Midbrain (tissue), 1 donor: ENCODE measurements at places on chromosomes 4 and X.

- DNase-seq, result peak; percentile 38
Measured at GRCh38 chr4:153204728-153205648, 745 bp downstream of the TRIM2 start.

DNA sequence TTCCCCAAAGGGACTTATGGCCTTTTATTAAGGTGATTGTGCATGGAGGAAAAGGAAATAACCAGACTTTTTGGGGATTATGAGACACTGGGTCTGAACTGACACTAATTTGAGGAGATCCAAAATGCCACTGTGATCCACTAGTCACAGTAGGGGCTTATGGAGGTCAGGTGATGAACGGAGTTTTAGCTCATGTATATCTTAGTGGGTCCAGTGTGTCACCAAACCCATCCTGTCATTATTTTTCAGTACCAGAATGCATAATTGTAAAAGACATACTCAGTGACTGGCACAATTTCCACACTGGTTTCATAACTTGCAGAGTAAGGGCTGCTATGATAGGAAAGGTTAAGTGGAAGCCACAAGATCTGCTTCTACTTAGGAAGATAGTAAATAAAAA lies 131.3 kb downstream of the RTL3 start:
- DNase-seq, result no peak

GRCh38 chrX:39693298-39693697 lies 404.5 kb downstream of the BCOR start:
- no peak for DNase-seq

DNA sequence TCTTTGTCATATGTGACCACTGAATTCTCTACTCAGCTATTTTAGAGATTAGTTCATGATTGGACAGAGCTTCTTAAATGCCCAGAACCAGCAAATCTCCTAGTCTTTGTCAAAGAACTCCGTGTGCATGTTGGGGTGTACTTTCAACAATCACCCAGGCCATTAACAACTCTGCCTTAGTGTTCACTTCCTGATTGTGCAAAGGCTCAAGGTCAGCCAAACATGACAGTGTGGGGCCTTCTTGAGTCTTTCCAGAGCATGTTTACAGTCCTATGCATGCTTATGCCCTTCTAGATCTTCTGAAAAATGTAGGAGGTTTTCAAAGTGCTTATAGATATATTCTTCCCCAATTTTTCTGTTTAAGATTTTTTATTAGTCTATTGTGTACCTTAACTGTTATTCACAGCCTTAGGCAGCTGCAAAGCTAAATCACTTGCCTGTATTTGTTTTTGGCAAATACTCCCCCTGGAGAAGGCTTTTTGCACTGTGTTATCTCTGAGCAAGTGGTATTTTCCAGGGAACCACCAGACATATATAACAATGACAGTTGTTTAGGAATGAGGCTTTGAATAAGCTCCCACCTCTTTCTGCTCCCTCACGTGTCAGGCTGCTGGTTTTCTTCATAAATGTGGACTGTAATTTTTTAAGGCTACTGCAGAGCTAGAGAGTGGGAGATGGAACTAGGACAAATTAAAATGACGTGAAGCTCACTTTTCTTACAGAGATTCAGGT lies 24.0 kb upstream of the DRP2 start:
- no peak for DNase-seq

DNA sequence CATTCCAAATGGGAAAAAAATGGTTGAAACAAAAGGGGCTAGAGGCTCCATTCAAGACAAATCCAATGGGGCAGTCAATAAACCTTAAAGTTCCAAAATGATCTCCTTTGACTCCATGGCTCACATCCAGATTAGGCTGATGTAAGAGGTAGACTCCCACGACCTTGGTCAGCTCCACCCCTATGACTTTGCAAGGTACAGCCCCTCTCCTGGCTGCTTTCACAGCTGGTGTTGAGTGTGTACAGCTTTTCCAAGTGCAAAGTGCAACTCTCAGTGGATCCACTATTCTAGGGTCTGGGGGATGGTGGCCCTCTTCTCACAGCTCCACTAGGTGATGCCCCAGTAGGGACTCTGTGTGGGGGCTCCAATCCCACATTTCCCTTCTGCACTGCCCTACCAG lies 21.5 kb downstream of the SULT1B1 start:
- DNase-seq, result no peak

GRCh38 chrX:133215747-133216146 lies 2.4 kb downstream of the TFDP3 start:
- DNase-seq, result no peak

DNA sequence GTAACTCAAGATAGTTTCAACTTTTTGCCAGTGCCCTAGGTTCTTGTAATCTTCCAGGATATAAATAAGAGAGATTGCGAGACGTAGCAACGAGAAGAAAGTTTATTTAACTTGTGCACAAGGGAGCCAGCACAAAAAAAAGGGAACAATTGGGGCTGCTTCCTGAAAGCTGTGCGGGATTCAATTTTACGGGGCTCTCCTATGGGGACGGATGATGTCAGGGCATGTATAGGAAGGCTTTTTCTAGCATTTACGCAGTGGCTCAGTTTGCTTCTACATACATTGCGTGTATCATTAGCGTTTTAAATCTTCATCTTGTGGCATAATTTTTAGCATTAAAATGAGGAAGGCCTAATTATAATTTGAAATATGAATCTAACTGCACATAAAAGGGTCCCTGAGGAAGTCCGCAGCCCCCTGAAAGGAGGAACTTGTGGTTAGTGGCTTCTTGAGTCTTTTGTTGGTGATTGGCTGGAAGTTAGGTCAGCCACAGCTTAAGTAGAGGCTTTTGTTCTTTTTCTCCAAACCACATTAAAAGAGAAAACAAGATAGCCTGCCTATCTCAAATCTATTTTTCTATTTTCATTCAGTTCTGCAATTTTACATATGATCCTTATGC lies 668.2 kb upstream of the NDST4 start:
- DNase-seq, result no peak

DNA sequence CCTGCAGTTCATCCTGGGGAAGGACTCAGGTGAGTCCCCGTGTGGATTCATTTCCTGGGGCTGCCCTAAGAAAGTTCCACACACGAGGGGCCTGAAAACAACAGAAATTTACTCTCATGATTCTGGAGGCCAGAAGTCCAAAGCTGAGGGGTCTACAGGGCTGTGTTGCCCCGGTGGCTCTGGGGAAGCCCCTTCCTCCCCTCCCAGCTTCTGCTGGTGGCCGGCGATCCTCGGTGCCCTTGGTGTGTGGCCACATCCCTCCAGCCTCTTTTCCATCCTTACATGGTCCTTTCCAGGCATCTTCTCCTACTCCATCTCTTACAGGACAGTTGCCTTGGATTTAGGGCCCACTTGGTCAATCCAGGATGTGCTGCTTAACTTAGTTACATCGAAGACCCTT lies 15.1 kb downstream of the SH3BP2 start:
- no peak for DNase-seq

- DNase-seq, result no peak
Measured at GRCh38 chr4:139142087-139142486, 34.9 kb downstream of the ELF2 start.

GRCh38 chr4:81827577-81828202 lies 356.0 kb upstream of the RASGEF1B start:
- no peak for DNase-seq

DNA sequence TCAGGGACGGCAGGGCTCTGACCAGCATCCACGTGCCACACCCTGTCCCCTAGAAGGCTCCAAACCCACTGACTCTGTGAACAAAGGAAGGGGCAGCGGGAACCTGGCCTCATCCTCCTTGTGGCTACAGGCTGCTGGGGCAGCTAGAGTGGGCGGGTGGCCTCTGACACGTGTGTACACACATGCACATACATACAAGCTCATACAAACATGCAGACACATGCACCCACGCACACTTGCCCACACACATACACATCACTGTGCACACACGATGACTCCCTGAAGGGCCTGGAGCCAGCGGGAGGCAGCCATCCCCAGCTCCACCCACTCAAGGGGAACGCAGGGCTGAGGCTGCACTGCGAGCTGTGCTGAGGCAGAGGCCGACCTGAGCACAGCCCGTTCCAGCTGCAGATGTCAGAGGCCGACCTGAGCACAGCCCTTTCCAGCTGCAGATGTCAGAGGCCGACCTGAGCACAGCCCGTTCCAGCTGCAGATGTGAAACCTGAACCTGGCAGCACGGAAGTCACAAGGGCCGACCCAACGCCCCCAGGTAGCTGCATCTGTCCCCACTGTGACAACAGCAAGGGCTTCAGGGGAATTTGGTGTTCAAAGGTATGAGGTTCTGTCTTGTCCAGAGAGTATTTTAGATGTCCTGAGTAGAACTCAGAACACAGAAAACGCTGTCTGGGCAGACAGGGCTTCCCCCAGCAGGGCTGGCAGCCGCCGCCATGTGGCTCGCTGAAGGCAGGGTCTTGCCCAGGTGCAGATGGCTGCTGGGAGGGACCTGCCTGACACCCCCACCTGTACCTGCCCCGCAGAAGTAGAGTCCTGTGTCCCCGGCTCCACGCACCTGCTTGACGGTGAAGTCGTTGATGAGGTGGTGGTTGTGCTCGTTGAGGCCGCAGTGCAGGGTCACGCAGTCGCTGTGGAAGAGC lies 33.5 kb downstream of the CTBP1 start:
- no peak for DNase-seq

DNA sequence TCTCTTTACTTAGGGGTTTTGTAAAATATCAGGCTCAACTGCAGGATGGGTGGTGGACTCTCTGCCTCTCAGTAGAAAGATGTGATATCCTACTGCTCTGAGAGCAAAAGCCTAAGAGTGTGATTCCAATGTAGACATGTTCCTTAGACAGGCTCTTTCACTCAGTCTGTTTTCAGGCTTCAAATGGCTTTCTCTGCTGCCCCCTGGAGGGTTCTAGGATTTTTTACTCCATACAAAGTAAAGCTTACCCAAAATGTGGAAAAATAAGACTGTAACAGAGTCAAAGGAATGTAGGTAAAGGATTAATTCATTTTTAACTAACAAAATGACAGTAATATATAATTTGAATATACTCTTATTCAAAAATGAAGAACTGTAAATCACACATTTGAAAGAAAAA lies 32.1 kb downstream of the ZGRF1 start:
- peak; percentile 79 for DNase-seq

DNA sequence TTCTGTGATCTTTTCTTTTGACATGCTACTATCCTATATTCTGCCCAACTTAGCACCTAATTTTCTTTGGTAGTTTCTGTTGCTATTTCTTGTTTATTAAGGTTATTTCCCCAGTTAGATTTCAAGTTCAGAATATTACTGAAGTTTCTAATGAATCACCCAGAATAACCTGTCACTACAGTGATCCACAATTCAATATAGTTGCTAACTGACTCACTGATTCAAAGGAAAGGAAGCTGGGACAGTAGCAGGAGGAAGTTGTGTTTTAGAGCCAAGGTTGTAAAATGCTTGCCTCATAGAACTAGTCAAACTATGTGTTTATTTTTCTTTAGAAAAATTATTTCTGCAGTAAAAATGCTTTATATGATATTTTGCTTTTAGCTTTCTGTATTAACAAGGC lies 37.4 kb downstream of the PAK3 start:
- DNase-seq, result no peak

DNA sequence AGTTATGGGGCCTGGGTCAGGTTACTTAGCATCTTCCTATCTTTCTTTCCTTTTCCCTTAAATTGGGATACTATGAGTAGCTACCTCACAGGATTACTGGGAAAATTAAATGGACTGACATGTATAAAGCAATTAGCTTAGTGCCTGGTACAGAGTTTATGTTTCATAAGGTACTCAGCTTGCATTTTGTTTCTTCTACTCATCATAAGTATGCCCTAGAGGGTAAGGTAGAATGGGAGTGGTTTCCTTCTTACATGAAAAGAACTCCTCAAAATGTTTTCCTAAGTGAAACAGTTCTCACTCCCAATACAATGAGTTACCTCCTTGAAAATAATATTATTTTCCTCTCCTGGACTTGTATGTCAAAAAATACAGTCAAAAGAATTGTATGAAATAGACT lies 75.7 kb downstream of the NPFFR2 start:
- DNase-seq, result no peak

GRCh38 chrX:49247916-49248811 lies 12.9 kb downstream of the CCDC22 start:
- no peak for DNase-seq

- no peak for DNase-seq
Measured at GRCh38 chr4:125082729-125083417, 231.9 kb upstream of the FAT4 start.

DNA sequence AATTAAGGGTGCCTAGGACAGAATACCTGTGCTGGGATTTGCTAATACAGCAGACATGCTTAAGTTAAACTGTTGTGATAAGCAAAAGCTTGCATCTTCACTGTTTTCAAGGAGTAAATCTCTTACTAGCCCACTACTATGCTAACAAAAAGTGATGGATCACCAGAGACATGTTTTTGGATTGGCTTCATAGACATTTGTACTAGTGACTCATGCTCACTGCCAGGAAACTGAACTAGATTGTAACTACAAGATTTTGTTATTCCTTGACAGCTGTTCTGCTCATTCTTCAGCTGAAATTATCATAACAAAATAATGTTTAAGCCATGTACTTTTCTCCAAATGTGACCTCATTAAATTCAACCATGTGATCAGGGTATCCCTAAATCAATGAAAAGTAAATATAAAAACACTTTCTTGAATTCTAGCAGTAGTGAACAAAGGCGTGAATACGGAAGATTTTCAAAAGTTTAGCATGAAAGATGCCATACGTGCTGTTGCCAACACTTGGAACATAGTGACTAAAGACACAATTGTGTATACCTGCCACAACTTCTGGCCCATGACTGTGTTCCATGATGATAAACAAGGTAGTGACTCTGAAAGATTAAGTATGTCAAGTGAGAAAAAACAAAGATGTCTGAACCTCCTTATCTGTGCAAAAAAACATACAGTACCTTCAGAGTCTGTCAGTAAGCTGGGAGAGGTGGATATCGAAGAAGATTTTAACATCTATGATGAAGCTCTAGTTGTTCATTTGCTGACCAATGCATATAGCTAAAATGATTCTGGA lies 154.0 kb downstream of the BTC start:
- DNase-seq, result no peak

DNA sequence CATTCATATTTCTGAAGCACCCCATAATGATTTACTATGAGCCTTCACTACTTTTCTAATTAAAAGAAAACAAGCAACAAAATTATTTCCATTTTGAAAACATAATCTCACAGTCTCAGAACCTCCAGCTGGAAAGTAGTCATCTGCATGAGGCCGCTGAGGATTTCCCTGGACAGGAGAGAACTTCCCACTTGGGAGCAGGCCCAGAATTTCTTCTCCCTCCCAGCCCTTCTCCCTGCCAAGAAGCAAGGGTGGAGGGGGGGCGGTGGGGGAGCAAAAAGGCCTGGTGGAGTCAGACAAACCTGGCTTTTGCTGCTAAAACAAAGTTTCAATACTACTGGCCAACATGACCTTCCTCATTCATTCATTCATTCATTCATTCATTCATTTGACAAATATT lies 167.3 kb downstream of the PJA1 start:
- DNase-seq, result no peak

- DNase-seq, result peak; percentile 66
Measured at GRCh38 chr4:184471881-184472613, 2.3 kb downstream of the IRF2 start.

GRCh38 chrX:15441464-15441863 lies 51.7 kb downstream of the PIR start:
- no peak for DNase-seq
